ENCODE measurements at places on chromosomes 4 and X.

- no peak for DNase-seq
These were observed 182.1 kb downstream of the CPE start for GRCh38 chr4:165560941-165561340.

DNA sequence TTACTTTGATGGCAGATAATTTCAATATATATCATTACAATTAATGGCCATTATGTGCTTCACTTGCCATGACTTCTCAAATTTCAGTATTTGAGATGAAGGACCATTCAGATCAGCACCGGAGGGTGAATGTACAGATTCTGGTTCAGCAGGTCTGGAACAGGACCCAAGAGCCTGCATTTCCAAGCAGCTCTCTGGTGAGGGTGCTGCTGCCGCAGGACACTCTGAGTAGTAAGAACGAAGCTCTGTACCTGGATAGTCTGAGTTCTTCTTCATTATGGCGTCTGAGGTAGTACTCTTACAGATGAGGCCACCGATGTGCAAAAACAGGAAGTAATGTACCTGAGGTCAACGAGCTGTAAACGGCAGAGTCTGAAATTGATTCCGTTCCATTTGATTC lies 228.2 kb downstream of the FBXW7 start:
- no peak for DNase-seq

GRCh38 chrX:23394421-23394820 lies 59.8 kb downstream of the PTCHD1 start:
- no peak for DNase-seq

- no peak for DNase-seq
These were observed 99.5 kb upstream of the PCDH7 start for GRCh38 chr4:30620711-30621110.

Measured in WERI-Rb-1 (cell line).